Left kidney (tissue), 8 donors: ENCODE measurements at places on chromosomes 12 and 14. TPM values are rescaled to one million over a fixed set of nuclear protein-coding genes. Genes with fewer than 3 reads are reported as not detected.

SPIC gene
- polyA plus RNA-seq = not detected

RNF212B gene
- polyA plus RNA-seq = 2.3 TPM

- no peak for DNase-seq
These were observed 11.7 kb upstream of the PTHLH start for GRCh38 chr12:27984275-27984674.

DNA sequence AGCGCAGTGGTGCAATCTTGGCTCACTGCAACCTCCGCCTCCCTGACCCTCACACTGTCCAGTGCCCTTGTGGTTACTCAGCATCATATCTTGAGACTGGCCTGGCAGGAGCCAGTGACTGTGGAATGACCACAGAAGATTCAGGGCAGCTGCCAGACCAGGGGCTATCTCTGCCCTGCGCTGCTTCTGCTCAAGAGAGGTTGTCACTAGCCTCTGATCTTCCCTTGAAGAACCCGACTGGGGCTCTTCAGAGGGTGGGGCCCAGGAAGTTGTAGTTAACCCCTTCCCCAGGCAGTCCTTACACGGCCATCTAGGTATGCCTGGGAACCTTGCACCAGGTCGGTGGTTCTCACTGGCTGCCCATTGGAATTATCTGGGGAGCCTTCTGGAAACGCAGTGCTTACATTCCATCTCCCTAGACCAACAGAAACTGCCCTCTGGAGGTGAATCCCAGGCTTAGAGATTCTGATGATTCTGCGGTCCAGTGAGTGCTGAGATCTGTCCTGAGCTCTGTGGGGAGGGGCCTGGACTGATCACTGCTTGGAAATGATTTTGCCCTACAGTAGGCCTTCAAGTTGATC lies 41.4 kb downstream of the PLEKHG3 start:
- DNase-seq = no peak
